HCEC 1CT (cell line): ENCODE measurements at places on chromosomes 4 and X.

DNA sequence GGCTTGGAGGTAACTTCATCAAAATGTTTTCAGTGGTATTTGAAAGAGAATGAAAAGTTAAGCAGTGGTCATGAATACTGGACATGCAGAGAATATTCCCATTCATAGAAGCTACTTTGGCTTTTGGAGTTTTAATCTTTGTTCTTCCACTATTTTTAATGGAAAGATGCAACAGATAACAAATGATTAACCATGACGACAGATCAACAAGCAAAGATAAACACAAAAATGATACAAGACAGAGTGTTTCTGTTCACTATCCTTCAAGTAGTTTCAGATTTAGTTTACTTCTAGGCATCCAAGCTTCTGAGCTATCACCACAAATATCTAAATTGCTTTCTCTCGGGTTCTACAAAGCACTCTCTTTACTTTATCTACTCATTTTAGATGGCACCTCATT lies 1004.9 kb upstream of the ADGRL3 start:
- no peak for DNase-seq

DNA sequence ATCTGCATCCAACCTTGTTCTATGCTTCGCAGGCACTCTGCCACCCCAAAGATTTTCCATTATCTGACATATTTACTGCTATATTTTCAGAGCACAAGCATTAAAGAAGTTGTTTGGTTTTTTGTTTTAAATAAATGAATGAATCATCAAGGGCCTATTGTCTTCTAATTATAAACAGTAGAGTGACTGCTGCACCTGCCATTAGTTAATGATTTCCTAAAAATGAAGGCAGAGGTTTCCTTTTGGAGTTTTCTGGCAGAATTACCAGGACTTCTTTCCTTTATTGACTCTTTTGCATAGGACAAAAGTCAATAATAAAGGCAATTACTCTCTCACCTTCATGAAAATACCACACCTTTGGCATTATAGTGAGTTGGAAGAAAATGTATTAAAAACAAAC lies 238.1 kb downstream of the INPP4B start:
- DNase-seq, result no peak

- no peak for DNase-seq
Observed at GRCh38 chr4:99918656-99919055, 24.4 kb upstream of the LAMTOR3 start.

- DNase-seq, result peak; percentile 39
Observed at GRCh38 chr4:47612116-47613023, 127.3 kb downstream of the ATP10D start.

GRCh38 chr4:37393321-37393720 lies 148.8 kb downstream of the NWD2 start:
- DNase-seq, result no peak

GRCh38 chr4:53640576-53641453 lies 49.5 kb upstream of the LNX1 start:
- DNase-seq, result no peak

GRCh38 chr4:110477836-110478235 lies 1.9 kb downstream of the ENPEP start:
- no peak for DNase-seq

- no peak for DNase-seq
Observed at GRCh38 chrX:17788439-17788838, 51.1 kb downstream of the SCML1 start.

- no peak for DNase-seq
Observed at GRCh38 chr4:76989391-76990061, 40.0 kb downstream of the SEPTIN11 start.

- DNase-seq, result peak; percentile 17
Observed at GRCh38 chr4:3041192-3042142, 32.9 kb downstream of the HTT-AS start.

DNA sequence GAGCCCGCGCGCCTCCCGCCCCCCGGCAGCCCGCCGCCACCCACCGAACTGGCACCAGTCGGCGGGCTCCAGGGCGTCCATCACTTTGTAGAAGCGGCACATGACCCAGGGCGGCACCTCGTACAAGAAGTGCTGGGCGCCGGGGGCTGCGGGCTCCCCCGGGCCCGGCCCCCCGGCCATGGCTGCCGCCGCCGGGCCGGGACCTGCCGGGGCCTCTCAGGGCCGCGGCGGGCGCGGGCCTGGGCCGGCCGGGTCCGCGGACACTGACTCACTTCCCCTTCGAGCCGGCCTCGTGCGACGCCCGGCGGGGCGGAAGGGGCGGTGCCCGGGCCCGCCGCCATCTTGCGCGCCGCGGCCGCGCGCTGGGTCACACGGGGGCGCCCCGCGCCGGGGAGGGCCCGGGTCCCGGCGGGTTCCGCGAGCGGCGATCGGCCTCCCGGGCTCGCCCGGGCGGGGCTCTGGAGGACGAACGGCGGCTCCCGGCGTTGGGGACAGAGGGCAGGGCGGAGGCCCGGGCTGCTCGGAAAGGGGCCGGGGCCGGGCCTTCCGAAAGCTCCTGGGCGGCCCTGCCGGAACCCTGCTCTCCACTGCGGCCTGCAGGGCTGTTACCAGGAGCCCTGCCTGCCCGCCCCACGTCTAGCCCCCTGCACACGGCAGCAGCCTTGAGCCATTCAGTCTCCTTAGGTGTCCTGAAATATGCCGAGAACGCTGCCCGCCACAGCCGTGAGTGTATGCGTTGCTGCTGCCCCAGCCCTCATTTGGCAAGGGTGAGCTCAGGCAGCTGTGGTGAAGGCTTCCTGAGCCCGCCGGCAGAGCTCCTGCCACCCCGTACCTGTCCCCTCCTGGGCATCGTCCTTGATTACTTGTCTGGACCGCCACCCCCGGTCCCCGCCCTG lies at the start of gene IRAK1:
Gene IRAK1, minus strand, starts transcription at position 270 of the 896 bp plus-strand sequence. Its CDS starts 90 bp downstream, at position 180.
- DNase-seq, result peak; percentile 65

DNA sequence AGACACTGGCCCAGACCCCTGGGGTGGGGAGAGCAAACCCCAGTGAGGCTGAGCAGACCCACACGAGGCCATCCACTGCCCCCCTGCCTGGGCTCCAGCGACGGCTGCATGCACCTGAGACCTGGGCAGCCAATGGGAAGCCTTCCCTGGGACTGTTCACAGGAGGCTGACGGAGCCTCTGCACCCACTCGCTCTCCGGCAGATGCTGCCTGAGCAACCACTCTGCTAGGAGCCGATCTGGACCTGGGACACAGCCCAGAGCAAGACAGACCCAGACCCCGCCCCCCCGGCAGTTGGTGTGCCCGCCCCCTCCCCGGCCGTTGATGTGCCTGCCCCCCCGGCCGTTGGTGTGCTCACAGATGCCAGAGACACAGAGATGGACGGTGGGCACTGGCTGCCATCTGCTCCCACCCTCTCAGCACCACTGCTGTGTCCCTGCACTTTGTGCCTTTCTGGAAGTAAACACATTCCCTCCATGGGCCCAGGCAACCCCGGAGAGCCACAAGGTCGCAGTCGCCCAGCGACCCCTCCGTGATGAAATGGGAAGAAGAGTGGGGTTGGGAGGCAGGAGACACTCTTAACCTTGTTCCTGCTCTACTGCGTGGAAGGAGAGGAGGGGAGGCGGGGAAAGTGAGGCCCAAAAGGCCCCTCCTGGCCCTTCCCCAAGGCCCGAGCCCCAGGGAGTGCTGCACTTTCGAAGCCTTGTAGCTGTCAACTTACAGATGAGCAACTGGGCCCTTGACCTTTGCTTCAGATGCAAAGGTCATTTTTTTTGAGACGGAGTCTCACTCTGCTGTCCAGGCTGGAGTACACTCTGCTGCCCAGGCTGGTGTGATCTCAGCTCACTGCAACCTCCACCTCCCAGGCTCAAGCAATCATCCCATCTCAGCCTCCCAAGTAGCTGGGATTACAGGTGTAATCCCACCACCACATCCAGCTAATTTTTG lies 62.0 kb downstream of the ZFYVE28 start:
- DNase-seq, result no peak

DNA sequence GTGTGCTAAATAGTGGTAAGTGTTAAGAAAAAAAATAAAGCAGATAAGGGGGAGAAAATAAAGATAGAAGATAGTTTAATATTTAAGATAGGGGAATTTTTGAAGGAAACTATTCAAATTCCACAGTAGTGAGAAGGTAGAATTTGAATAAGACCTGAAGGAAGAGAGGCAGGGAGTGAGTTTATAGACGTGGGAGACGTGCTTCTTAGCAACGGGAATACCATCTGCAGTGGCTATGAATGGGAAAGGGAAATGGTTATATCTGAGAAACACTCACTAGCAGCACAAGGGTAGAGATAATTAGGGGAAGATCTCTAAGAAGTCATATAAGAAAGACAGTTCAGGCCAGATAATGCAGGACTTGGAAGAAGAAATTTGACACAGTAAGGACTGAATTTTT lies 854.5 kb upstream of the EPHA5 start:
- no peak for DNase-seq

DNA sequence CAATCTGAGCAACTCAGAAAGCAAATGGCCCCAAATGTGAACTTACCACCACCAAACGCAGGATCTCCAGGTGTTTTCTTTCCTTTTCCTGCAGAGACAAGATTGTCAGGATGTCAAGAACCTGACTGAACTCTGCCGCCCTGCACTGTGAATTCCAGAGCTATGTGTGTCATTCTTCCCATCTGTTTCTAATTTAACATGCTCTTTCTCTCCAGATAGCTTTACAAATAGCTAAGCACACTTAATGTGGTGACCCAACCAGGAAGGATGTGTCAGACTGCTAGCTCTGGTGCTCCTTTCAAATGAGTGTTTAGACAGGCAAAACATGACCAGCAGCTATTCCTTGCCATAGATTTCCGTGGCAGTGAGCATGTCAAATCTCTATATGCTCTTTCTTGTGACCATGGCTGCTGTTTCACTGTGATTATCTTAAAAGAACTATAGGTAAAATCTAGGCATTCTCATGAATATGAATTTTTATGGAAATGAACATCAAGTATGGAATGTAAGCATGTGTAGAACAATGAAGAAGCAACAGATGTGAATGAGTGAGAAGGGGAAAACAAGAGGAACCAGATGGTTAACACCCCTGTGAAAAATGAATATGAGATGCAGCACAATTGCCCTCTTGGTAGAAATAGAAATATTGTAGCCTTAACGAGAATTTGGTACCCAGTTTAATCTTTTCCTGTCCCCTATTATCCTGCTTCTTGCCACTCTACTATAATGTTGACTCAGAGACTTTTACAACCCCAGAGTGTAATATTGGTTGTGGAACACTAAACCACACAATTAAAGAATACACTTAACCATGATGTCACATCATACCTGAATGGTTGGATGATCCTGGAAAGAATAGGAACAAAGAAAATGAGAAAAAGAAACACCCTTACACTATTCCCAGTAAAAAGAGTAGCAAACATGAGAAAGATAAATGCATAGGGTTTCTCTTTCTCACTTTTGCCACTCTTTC lies 247.8 kb upstream of the DKK2 start:
- DNase-seq, result peak; percentile 93

DNA sequence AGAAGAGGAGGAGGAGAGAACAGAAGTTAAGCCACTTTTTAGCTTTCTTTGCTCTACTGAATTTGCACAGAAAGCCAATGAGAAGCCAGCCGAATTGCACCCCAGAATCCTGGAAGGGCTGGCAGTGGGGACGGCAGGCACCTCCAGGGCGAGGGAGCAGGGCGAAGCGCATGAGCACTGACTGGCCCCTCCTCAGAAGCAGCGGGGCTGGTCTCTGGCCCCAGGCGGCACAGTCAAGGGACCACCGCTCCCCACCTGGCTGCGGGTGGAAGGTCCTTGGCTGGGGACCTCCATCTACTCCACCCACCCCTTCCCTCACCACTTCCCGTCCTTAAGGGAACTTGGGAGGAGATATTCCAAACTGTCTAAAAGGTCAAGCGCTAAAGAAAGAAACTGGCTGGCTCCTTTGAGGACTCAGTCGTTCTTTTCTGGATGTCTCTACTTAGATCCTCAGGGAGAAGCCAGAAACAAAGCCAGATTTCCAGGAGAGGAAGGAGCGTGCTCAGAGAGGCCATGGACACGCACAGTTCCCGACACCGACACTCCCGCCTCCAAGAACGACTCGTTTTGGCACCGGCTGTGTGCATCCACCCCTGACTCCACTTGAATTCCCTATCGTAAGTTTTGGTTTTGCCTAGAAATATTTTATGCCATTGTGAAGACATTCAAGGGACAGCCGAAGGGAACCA lies 59.5 kb upstream of the CRMP1 start:
- no peak for DNase-seq

DNA sequence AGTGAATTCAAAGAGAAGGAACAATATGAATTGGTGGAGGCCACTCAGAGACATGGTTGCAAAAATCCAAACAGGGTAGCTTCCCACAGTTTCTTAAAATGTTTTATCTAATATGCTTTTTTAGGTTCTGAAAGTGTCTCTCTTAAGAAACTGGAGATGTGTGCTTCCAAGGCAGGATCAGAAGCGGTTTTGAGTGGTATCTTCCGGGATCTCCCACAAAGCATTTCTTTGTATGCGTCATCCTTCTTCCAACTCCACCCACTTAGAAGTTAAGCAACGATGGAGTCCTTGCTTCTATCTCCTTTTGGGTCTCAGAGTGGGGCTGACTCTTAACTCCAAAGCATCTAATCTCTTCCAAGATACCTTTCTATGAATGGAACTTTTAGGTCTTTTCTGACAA lies 196.7 kb downstream of the MID1 start:
- DNase-seq, result no peak

- DNase-seq, result peak; percentile 44
Observed at GRCh38 chr4:145234091-145234706, 53.8 kb upstream of the OTUD4 start.

GRCh38 chrX:72392816-72393800 lies 87.4 kb upstream of the CITED1 start:
- DNase-seq, result no peak

- DNase-seq, result no peak
Observed at GRCh38 chr4:122038896-122039295, 87.0 kb upstream of the TRPC3 start.

DNA sequence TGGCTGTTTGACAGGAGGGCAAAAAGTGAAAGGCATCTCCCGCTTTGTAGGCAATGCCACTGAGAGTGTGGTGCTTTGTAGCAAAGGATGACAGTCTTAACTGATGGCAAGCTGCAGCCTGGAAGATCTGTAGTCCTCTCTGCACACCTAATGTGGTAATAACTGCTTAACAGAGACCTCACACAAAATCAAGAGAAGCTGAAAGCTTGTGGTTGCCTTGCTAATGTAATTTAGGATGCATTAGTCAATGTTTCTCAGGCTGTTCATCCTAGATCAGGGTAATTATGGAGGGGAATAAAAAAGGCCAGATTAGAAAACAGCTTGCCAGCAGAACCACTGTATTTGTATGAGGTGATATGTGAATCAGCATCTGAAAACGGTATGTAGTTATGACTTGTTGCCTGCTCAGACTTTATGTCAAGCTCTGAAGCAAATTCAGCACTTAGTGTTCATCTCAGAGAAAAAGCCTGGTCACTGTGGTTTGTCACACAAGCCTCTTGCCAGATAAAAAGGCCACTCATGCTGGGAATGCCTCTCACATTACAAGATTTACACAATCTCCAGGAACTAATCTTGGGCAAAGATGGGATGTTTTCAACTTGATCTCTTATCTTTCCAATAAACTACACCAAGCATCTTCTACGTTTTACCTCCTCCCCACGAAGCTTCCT lies 130.8 kb downstream of the ENOX2 start:
- DNase-seq, result peak; percentile 56

DNA sequence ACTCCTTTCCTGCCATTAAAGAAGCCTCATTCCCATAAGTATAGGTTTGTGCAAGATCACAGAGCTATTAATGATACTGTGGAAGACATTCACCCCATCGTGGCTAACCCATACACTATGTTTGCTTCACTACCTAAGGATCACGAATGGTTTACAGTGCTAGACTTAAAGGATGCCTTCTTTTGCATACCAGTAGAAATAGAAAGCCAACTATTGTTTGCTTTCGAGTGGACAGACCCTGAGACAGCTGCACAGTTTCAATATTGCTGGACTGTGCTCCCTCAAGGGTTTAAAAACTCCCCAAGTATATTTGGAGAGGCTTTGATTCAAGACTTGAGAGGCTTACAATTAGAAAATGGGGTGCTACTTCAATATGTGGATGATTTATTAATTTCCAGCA lies 16.0 kb upstream of the PAPSS1 start:
- DNase-seq, result no peak
